ENCODE measurements at places on chromosomes 5 and 9.

GRCh38 chr5:139646111-139646510, 2.0 kb upstream of the CXXC5 start:
- DNase-seq, result no peak

- no peak for DNase-seq
These were observed 69.2 kb upstream of the PALM2AKAP2 start for GRCh38 chr9:109710830-109711229.

DNA sequence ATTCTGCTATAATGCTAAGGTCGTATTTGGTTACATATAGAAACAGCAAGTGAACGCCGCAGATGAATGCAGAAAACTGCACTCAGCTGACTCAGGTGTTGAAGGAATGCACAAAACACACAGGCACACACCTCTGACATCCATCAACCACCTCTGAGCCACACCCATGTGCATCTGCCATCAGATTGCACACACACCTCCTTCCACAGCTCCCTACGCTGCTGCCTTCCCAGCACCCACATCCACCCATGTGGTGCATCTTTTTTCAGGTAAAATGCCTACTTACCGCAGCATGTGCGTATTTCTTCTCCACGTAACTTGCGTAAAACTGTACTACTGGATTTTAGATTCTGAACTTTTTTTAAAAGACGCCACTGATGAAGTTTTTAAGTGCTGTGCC, 7.1 kb downstream of the STK10 start:
- DNase-seq, result no peak

GRCh38 chr9:976258-976942, at the start of gene DMRT3:
DMRT3 (plus strand) TSS chr9:976655; CDS start chr9:977002, 347 bp downstream.
- DNase-seq, result no peak

- no peak for DNase-seq
These were observed 79.3 kb upstream of the LRRTM2 start for GRCh38 chr5:138954257-138955012.
